Kidney epithelial cell (primary cell): ENCODE measurements at places on chromosomes 11 and 22. TPM values are rescaled to one million over a fixed set of nuclear protein-coding genes. Genes with fewer than 3 reads are reported as not detected.

The AASDHPPT gene
- total RNA-seq, result 57.7 and 62.9 TPM in 2 replicates

The CDC42BPG gene
- 10.7 and 12.8 TPM in 2 replicates for total RNA-seq

The GGTLC2 gene
- total RNA-seq, result not detected in 2 replicates

The PARVG gene
- not detected in 2 replicates for total RNA-seq

The KRTAP5-1 gene
- total RNA-seq, result not detected in 2 replicates

- DNase-seq, result no peak
These were observed 5.2 kb upstream of the OR52A1 start for GRCh38 chr11:5159806-5160205.

GRCh38 chr11:33387581-33387980 is 130.4 kb downstream of the HIPK3 start:
- no peak for DNase-seq

DNA sequence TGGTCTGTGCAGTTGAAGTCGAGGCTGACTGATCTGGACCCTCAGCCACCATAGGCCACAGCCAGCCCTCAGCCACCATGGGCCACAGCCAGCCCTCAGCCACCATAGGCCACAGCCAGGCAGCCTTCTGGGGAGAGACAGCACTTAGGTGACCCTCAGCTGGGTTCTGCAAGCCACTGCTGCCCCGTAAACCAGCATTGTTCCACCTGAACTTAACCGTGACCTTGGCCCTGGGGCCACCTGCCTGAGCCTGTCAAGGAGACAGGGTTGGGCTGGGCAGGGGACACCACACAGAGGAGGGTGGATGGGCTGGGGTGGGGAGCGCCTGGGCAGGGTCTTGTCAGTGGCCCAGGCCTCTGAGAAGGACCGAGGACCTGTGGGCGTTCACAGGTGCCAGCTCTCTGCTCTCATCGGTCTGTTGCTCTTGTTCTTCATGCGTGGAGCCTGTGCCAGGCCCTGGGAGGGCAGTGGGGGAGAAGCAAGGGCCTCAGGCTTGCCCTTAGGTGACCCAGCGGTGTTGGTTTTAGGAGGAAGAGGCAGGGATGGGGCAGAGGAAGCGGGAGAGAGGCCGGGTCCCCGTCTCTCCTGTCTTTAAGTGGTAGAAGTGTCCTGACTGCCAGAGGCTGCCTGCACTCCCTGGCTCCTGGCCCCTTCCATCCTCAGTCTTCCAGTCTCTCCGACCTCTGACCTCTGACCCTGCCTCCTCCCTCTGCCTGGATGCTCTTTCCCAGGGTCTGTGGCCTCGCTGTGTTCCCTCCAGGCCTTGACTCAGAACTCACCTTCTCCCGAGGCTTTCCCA is 36.9 kb downstream of the GRAMD4 start:
- no peak for DNase-seq

DNA sequence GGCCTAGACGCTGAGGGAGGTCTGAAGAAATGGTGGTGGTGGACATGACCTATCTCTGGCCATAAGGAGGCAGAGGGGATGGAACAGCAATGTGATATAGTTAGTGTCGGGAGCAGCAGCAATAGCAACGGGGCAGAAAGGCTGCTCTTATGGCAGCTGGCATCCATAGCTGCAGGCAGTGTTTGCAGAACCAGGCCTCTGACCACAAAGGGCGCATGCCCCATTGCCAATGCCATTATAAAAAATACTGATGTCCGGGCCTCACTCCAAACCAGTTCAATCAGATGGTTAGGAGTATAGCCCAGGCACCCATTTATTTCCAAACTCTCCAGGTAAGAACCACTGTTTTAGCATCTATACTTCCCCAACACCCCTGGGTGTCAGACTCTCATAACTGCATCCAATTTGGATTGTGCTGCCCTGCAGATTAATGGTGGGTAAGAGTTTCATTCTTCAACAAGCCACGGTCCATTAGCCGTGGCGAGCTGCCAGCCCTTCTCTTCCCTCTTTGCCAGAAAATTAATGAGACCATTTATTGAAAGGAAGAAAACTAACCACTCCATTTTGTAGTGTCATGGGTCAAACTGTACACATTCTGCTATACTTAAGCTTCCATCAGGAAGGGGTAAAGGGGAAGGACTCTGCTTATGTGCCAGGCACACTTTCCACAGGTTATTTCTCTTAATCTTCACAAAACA is 72.8 kb upstream of the SPON1 start:
- DNase-seq, result no peak

- DNase-seq, result peak; percentile 7
These were observed 1.9 kb downstream of the MS4A10 start for GRCh38 chr11:60786811-60787567.

DNA sequence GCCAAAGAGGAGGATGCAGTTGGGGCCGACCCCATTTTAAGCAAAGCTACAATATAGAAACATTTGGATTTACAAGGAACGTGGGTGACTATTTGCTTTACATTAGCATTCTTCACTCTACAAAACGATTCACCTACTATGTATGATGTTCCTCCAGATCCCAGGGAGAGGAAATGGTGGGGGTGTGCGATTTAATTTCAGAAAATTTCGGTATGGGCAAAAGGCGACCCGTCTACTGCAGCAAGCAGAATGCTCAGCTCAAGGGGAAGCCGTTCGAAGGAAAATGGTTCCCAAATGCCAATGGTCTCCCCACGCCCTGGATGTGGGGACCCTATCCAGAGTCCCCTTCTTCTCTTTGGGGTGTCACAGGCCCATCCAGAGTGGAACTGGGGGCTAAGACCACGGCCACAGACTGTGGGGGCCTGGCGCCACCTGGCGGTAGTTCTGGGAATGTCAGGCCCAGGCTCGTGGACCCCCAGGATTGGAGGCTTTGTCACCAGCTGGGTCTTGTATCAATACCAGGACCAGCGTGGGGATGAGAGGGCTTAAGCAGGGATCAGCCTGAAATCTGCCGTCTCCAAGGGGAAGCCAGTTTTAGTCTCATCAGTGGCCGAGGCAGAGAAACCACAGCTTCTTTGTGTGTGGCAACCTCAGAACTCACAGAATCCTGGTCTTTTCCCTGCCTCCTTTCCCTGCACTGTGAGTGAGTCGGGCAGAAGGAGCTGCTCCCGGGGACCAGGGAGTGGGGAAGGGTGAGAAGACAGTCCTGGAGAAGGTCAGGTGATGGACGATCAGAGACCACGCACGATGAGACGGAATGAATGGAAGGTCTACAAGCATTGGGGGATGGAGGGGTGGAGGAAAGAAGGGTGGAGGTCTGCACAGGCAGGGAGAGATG is 8.4 kb downstream of the LRRC10B start:
- no peak for DNase-seq

DNA sequence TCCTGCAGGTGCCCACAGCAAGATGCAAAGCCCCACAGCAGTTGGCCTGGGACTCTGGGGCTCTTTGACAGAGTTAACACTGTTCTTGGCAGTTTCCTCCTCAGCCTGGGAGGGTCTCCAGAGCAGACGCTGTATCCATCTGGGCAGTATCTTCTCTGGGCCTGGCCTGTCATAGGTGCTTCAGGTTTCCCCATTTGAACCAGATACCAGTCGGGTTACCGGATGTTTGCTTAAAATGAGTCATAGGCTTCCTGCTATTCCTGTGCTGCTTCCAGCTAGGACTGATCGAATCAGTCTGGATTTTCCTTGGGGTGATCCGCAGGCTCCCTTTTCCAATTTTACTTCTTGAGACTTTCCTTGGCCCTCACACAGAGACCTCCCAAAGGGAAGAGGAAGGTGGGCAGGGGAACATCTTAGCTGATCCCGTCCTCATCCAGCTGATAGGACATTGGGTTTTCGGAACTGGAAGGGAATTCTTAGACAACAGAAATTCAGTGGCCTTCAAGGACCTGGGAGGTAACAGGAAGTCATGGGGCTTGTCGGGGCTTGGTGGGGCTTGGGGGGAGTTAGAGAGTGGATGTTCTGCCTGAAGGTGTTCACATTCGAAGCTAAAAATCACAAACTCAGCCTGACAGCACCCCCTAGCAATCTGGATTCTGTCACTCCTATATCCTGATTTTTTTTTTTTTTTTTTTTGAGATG is 2.4 kb upstream of the RANGAP1 start:
- peak; percentile 55 for DNase-seq

DNA sequence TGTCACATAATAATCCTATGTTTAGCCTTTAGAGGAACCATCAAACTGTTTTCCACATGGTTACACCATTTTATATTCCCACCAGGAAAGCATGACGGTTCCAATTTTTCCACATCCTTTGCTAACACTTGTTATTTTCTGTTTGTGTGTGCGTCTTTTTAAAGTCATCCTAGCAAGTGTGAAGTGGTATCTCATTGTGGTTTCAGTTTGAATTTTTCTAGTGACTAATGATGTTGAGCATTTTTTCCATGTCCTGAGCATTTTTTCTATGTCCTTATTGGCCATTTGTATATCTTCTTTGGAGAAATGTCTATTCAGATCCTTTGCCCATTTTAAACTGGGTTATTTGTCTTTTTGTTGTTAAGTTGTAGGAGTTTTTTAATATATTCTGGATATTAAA is 53.7 kb upstream of the DEPDC7 start:
- no peak for DNase-seq

DNA sequence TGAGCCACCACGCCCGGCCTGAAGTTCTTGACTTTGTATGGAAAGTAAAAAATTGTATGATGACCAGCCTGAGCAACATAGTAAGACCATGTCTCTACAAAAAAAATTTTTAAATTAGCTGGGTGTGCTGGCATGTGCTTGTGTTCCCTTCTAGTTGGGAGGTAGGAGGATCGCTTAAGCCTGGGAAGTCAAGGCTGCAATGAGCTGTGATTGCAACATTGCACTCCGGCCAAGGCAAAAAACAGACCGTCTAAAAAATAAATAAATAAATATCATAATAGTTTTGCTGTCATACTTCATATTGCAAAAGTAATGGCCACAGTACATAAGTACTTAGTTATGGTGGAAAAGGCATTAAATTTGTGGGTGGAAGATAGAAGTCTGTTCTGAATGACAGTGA is 3.4 kb downstream of the AGBL2 start:
- no peak for DNase-seq

GRCh38 chr11:124937336-124937935 is 1.6 kb upstream of the HEPACAM start:
- no peak for DNase-seq

DNA sequence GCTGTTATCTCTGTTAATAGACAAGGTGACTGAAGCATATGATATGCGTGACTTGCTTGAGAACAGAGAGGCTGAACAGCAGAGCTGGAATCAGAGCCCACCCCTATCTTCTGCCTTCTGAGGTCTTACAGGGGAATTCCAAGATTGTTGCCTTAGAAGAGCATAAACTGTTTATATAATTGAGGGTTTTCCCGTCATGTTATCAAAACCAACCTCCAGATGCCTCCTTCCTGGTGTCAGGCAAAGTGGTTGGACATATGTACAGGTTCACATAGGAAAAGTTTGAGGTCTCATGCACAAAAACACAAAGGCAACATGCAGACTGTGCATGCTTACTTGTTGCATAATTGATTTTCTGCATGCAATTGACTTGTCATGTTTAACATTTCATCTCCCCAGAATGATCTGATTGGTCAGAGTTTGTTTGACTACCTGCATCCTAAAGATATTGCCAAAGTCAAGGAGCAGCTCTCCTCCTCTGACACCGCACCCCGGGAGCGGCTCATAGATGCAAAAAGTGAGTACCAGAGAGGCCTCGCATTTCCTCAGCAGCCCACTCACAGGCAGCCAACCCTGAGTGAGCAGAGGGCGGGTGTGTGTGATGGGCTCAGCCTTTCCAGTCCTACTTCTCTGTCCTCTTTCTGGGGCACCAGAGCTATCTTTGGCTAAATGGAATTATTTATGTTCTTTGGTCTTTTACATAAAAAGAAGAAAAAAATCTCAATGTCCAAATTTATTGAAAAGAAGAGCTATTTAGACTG is 88.9 kb downstream of the BMAL1 start:
- no peak for DNase-seq
